ENCODE measurements at places on chromosomes 2 and 18.

- no peaks in the 10 kb centered on the region for H3K4me1 ChIP-seq
- H3K27me3 ChIP-seq: peaks cover 47% of the 10 kb centered on the region
- H3K27ac ChIP-seq: no peak overlapping the region
- no peak overlapping the region for H3K4me3 ChIP-seq
These were observed 510.6 kb upstream of the RAB6C start for GRCh38 chr2:129468879-129469278.

GRCh38 chr2:236877972-236878371 lies 207.7 kb upstream of the COPS8 start:
- H3K36me3 ChIP-seq: no peaks in the 10 kb centered on the region
- peaks cover 32% of the 10 kb centered on the region for H3K27me3 ChIP-seq
- no peak overlapping the region for H3K4me3 ChIP-seq
- no peak for DNase-seq
- H3K4me1 ChIP-seq: 0 out of 2 replicates have a peak, but pooled peaks cover 2% of the 10 kb centered on the region

- no peaks in the 10 kb centered on the region for H3K27me3 ChIP-seq
- H3K27ac ChIP-seq: no peak overlapping the region
- no peak overlapping the region for H3K4me3 ChIP-seq
These were observed 49.1 kb downstream of the GREB1L start for GRCh38 chr18:21291106-21291505.

- H3K27ac ChIP-seq: no peak overlapping the region
- H3K4me3 ChIP-seq: no peak overlapping the region
- no peaks in the 10 kb centered on the region for H3K27me3 ChIP-seq
- H3K4me1 ChIP-seq: peaks cover 23% of the 10 kb centered on the region
These were observed 281.5 kb downstream of the NEDD4L start for GRCh38 chr18:58325494-58325893.

GRCh38 chr18:37207343-37207742 lies 358.3 kb downstream of the CELF4 start:
- DNase-seq: no peak
- no peak overlapping the region for H3K27ac ChIP-seq
